ENCODE measurements at places on chromosomes 16 and 17. TPM values are rescaled to one million over a fixed set of nuclear protein-coding genes. Genes with fewer than 3 reads are reported as not detected.

GRCh38 chr17:40364121-40364861, at the start of gene GJD3:
Gene GJD3, minus strand, starts transcription at chr17:40364737. Its CDS starts 922 bp downstream, at chr17:40363815.
- DNase-seq, result no peak

MYH3 gene
- total RNA-seq, result 1.5 TPM

DNA sequence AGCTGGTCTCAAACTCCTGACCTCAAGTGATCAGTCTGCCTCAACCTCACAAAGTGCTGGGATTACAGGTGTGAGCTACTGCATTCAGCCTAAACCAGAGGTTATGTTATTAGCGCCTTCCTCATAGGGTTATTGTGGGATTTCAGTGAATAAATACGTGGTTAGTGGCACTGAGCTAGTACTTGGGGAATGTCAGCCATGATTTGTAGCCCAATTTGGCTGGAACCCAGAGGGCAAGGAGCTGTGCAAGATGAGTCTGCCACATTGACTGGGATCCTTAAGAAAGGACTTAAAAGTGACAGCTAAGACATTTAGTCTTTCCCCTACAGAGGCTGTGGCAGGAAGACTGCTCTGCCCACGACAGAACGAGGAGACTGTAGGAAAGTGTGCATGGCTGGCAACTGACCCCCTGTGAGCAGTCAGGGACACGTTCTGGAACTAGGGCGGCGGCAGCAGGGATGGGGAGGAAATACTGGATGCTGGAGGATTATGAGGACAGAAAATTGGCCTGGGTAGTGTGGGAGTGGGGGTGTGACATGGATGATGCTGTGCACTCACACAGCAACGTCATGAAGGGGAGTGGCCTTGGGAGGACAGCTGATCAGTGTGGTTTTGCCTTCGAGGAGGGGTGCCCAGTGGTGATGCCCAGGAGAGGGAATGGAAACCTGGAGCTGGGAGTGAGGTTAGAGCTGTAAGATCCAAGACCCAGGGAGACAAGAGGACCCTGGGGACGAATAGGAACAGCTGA, 14.6 kb downstream of the ATP5PD start:
- DNase-seq, result peak; percentile 20

NME3 gene
- total RNA-seq, result 52.5 TPM

- DNase-seq, result no peak
Measured at GRCh38 chr16:12896562-12896961, 4.8 kb upstream of the SHISA9 start.

DNA sequence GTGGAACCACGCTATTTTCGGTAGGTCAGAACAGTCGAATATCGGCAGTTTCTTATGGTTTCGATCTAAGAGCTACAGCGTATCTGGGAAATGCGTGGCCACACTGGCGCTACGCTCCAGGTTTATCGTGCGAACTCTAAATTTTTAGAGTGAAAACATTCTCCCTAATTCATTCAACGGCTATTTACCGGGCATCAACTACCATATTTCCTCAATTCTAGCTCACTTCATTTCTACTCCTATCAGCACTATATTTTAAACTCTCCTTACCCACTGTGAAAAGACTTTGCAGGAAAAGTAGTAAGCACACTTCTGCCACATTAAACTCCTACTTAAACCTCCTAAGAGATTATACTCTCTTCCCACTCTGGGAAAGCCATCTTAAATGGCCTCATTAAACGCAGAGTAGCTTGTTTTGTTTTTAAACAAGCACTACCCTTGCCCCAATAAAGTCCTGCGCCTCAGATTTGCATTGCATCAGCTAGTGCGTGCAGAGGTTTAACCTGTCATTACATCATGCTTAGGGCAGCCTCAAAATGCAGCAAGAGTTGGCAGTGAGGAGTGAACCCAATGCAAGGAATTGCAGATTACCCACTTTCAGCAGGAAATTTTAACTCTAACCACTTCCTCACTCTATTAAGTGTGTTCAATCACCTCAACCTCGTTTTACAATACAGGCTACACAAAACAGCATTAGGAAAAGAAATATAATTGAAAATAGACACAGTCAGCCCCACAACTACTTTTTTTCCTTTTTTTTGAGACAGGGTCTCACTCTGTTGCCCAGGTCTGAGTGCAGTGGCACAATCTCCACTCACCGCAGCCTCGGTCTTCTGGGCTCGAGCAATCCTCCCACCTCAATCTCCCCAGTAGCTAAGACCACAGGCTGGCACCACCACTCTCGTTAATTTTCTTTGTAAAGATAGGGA, 18.8 kb downstream of the SIAH1 start:
- no peak for DNase-seq

DNA sequence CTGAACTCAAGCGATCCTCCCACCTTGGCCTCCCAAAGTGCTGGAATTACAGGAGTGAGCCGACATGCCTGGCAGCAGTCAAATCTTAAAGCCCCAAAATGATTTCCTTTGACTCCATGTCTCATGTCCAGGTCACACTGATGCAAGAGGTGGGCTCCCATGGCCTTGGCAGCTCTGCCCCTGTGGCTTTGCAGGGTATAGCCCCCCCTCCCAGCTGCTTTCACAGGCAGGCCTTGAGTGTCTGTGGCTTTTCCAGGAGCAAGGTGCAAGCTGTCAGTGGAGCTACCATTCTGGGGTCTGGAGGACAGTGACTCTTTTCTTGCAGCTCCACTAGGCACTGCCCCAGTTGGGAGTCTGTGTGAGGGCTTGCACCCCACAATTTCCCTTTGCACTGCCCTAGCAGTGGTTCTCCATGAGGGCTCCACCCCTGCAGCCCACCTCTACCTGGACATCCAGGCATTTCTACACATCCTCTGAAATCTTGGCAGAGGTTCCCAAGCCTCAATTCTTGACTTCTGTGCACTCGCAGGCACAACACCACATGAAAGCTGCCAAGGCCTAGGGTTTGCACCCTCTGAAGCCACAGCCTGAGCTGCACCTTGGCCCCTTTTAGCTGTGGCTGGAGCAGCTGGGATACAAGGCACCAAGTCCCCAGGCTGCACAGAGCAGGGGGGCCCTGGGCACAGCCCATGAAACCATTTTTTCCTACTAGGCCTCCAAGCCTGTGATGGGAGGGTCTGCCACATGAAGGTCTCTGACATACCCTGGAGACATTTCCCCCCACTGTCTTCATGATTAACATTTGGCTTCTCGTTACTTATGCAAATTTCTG, 79.3 kb upstream of the ARL4D start:
- no peak for DNase-seq

GRCh38 chr17:4998027-4998731, 429 bp downstream of the KIF1C start:
- DNase-seq, result no peak

- no peak for DNase-seq
Measured at GRCh38 chr16:83581082-83581481, 226.7 kb upstream of the HSBP1 start.

DNA sequence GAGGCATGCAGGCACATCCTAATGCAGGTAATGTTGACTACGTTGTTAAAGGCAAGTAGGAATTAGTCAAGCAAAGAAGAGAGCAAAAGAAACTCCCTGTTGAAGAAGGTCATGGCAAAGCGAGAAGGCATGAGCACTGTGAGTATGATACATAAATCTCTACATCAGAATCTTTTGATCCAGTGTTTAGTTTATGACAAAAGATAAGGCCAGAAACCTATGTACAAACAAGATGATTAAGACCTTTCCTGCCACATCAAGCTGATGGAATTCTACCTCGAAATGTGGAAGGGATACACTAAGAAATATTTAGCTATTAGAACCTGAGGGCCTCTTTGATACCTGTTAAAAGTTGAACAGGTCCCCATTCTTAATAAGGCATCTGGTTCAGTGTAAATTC, 20.2 kb downstream of the SYCE1L start:
- no peak for DNase-seq

DNA sequence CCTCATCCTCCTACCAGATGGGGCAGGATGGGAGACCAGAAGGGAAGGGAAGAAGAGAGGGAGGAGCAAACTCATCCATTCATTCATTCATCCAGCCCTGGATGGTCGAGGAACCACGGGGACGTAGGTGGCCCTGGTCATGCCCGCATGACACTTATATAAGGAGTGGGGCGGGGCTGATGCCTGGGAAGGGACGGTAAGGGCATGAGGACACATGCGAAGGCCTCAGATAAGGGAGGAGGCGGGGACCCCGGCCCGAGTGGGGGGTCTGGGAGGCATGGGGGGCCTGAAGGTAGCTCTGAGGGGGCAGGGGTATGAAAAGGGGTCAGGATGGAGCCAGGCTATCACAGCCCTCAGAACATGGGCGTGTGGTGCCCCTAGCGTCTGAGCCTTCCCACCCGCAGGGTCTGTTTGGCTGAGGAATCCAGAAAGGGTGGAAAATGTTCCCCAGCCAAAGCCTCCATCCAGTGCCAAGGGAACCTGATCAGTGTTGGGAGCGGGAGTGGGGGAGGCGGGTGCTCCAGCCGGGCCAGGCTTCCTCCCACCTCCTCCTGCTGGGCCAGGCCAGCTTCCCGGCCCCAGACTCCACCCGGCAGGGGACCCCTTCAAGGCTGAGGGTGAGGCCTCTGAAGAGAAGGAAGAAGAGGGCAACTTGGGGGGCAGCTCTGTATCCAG, 17.6 kb upstream of the CD79B start:
- no peak for DNase-seq

DNA sequence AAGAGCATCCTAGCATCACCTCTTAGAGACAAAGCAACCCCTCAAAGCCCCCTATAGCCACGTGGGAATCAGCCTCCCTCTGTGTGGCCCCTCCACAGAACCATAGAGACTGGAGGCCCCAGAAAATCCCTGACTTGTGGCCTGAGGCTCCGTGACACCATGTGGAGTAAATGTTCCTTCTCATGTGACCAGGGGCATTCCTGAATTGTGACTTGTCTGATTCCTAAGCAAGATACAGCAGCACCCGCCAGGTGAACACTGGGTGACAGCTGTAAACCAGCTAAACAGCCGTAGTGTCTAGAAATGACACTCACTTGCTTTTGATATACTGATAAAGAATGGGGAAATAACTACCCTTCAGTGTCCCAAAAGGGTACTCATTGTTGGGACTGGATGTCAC, 79.0 kb downstream of the DYNLRB2 start:
- DNase-seq, result no peak

DNA sequence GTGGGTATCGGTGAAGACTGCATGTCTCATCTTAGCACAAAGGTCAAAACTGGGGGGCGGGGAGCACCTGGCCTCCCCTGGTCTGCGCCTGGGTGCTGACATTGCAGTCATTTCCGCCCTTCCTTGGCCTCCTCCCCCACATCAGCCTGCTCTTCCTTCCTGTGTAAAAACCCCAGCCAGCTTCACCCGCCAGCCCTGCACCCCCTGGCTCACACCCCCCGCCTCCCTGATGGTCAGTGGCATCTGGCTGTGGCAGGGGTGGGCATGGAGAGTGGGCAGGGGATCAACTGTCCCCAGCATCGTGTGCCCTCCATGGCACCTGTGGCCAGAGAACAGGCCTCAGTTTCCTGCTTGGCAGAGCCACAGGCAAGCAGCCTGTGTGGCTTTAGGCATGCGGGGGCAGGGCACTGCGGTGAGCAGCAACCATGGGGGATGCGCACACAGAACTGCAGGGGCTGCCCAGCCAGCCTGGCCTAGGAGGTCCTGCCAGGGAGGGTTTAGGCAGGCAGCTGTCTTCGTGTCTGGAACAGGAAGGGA, 26.5 kb upstream of the LASP1NB start:
- DNase-seq, result no peak

TSEN54 gene
- total RNA-seq, result 25.2 TPM

GRCh38 chr17:4142107-4142900, 526 bp downstream of the ZZEF1 start:
- DNase-seq, result no peak

DNA sequence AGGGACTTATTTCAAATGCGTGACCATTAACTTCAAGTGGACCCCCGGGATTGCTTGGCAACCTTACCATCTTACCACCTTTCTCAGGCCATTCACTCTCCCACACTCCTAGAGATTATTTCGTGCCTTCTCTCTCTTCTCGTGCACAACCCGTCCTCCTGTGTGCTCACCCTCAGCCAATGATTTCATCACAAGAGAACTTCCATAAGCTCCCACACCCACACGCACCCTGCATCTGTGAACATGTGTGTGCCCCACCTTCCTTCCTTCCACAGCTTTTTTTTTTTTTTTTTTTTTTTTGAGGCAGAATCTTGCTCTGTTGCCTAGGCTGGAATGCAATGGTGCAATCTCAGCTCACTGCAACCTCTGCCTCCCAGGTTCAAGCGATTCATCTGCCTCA, 27.4 kb upstream of the CDH3 start:
- DNase-seq, result no peak

KRTAP4-3 gene
- not detected for total RNA-seq

Measured in esophagus squamous epithelium (tissue), 5 donors.